ENCODE measurements at places on chromosomes 5 and 9.
A peak's percentile ranks its signal among the peaks of the same experiment; 100 is the strongest.

DNA sequence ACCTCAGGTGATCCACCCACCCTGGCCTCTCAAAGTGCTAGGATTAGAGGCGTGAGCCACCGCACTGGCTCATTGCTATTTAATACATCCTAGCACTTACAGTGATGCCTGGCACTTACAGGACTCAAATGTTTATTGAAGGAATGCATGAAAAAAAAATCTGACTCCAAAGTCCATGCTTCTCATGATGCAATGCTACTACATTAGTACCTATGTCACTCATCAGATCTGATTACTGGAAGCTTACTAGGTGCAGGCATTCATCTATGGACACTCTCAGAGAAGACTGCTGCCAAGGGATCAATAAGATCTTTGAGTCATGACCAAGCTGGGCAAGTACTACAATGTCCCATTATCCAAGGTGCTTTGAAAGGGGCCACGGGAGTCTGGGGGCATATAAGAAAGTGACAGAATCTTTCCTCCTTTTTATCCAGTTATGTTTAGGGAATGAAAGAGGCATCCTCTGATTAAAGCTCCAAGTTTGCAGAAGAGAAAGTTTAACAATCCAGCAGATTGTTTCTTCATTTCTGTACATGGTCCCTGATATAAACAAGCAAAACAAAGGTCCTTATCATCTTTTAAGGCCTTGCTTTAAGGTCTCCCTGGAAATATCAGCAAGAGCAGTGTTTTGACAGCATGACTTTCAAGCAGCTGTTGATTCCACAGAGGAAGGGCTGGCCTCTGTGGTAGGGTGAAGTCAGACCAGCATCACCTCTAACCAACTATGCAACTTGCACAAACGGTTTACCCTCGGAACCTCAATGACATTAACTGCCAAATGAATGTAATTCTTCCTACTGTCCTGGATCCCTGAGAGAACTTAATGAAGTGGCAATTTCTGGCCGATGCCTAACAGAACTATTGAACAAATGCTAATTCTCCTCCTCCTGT lies 35.9 kb downstream of the ARPC5L start:
- no peak for DNase-seq

DNA sequence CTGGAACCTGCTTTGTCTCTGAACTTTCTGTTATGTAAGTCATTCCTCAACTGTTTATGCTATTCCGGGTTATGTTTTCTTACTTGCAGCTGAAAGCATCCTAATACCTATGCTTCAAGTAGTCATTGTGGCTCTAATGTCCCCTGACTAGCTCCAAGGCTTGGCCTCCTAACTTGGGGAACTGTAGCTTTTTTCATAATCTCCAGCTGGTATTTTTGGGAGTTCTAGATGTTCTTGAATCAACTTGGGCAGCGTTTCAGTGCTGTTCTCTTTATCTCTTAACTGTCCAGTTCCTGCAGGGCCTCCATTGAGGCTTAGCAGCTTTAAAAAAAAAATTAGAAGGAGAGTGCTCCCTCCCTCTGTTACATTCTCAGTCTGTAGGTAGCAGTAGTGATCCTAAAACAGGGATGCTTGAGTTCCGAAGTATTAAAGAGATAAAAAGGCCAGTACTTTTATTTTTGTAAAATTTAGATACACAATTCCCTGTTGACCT lies 100.0 kb upstream of the ACTBL2 start:
- no peak for DNase-seq

- peak; percentile 77 for DNase-seq
Measured at GRCh38 chr9:130053504-130054324, at the start of gene GPR107. Gene GPR107 (plus strand): TSS chr9:130053906. CDS start chr9:130053933, 27 bp downstream.

GRCh38 chr5:115775999-115776398 lies 40.5 kb downstream of the CDO1 start:
- DNase-seq, result no peak

All from NCI-H82 (cell line).